Stimulated activated CD8-positive, alpha-beta memory T cell treated with anti-CD3 and anti-CD28 coated beads, Interleukin-7, amount 100 ng/mL, for 48 hours (primary cell): ENCODE measurements at places on chromosomes 5 and 9.

- no peak for DNase-seq
Observed at GRCh38 chr5:113124914-113125313, 148.3 kb downstream of the DCP2 start.

DNA sequence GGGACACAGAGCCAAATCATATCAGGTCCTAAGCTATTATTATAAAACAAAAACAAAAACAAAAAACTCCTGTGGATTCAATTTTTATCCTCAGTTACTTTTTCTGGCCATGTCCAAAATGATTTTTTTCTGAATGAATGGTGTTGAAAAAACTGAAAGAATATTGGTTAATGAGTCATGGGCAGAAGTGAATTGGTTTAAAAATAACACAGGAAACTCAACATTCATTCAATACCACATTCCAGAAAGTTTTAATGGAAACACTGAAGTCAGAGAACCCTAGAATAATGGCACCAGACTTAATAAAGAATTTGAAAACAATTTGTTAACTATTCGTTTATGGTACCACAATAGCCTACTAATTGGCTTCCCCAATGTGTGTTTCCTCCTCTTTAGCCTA lies 102.4 kb upstream of the CDH9 start:
- DNase-seq, result no peak

DNA sequence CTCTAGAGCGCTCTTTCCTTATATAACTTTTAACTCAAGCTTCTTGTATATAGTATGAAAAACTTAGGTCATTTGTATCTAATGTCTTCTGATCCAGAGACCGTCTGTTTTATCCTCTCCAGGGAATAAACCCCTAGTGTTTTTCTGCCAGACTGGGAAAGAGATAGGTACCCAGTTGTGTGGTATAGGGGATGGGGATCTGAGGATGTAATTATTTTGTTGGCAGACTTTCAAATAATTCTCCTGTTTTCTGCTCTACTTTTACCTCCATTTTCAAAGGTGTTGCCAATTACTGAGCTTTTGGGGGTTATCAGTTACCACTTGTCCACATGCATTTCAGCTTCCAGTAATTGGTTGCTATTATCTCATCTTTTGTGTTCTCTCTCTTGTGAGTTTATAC lies 17.9 kb downstream of the CCDC171 start:
- no peak for DNase-seq

DNA sequence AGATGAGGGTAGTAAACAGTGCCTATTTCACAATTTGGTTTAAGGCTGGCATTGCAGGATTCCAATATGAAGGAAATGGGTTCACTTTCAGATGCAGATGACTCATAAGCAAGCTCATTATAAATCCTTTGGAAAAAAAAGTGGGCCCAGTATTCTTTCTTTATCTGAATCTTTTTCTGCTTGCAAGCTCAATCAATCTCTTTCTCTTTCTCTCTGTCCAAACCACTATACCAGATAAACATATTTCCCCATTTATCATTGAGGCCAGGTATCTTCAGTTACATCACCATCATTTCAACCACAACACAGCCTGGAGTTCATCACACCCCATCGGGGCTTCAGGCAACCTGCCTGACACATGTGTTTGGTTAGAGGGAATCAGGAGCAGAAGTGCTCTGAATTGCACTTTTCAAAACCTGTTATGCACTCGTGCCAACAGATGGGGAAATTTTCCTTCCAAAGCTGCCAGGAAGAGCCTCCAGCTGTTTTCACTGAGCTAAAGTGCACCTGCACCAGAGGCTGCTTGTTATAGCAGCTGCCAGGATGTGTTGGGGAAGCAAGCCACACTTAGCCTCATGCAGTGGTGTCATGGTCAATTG lies 30.0 kb upstream of the MAMDC2 start:
- DNase-seq, result no peak

DNA sequence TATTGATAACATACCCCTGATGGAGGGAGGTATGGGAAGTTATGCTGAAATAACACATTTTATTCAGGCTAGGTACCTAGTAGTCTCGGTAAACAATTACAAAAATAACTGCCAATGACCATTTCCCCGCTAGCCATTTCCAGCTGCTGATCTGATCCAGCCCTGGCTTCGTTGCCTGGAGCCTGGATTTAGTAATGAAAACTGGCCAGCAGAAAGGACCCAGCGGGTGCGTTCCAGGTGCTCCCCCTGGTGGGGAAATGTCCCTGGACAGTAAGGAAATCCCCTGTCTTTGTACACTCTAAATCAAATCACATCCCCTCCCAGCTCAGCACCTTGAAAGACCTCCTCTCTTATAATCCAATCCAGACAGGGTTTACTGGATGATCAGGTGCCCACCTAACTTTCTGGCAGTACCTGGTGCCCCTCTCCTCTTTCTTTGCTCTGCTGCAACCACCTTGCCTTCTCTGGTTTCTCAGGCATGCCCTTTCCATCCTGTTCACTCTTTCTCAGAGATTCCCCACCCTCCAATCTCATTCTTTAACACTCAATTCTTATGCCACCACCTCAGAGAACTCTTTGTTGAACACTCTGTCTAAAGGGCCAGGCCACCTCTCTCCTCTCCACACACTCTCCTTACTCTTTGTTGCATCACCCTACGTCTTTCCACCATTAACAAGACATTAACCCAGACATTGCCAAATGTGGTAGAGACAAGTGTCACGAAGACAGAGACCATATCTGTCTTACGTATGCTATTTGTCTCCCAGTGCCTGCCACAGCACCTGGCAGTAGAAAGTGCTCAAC lies 50.1 kb upstream of the SMAD5 start:
- DNase-seq, result peak; percentile 16

DNA sequence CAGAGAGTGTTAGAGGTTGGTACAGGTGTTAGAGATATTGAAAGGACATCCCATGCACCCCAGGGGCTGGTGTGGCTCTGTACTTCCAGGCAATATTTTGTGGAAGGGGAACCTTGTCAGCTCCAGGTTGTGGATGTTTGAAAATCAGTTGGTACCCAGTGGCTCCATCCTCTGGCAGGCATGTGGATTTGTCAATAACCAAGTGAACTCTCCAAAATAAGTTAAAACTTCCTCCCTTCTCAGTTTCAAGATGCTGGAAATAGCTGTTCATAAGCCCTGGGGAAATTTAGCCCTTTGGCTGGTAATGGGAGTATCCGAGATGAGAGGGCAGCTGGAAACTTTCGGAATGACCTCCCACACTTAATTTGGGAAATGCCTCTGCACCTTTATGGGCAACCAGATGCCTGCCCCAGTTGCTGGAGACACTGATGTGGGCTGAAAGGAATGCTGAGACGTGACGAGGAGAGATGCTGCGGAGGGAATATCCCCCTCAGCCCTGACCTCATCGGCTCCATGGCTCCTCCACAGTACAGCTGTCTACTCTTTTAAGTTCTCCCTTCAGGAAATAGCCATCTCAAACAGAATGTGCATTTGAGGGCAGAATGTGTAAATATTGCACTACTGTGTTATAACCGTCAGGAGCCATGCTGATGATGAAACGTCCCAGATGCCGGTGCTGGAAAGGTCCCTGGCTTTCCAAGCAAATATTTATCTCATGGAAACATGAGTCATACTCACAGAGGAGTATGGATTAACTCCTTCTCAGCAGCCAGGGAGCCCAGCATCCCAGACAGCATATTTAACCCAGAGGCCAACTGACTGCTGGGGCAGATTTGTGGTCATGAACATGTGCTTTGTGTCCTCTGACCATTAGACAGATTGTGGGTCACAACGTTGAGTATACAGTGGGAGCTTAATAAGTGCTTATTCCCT lies 29.5 kb downstream of the TGFBI start:
- DNase-seq, result no peak

DNA sequence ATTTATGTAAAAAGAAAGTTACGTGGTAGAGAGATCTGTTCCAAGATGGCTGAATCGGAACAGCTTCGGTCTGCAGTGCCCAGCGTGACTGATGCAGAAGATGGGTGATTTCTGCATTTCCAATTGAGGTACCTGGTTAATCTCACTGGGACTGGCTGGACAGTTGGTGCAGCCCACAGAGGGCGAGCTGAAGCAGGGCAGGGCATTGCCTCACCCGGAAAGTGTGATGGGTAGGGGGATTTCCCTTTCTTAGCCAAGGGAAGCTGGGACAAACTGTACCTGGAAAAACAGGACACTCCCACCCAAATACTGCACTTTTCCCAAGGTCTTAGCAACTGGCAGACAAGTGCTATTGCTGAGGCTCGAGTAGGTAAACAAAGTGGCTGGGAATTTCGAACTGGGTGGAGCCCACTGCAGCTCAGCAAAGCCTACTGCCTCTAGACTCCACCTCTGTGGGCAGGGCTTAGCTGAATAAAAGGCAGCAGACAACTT lies 13.1 kb upstream of the HSD17B4 start:
- DNase-seq, result no peak

GRCh38 chr5:132008163-132008473 lies 3.3 kb downstream of the ACSL6 start:
- DNase-seq, result no peak

DNA sequence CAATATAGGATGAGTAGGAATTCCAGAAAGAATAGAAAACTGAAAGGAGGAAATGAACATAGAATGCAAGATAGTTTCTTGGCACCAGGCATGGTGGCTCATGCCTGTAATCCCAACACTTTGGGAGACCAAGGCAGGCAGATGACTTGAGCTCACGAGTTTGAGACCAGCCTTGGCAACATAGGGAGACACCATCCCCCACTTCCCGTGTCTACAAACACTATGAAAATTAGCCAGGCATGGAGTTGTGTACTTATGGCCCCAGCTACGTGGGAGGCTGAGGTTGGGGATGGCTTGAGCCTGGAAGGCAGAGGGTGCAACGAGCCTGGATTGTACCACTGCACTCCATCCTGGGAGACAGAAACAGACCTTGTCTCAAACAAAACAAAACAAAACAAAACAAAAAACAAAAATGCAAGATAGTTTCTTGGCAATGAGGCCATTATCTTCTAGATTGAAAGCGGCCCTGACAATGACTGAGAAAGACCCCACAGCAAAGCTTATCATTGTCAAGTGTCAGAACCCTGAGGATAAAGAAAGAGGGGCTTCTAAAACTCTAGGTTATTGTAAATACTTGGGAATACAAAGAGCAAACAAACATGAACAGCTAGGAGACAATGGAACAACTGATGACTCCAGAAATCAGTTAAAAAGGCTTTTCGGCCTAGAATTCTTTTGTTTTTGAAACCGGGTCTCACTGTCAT lies 9.2 kb downstream of the SQSTM1 start:
- DNase-seq, result no peak

DNA sequence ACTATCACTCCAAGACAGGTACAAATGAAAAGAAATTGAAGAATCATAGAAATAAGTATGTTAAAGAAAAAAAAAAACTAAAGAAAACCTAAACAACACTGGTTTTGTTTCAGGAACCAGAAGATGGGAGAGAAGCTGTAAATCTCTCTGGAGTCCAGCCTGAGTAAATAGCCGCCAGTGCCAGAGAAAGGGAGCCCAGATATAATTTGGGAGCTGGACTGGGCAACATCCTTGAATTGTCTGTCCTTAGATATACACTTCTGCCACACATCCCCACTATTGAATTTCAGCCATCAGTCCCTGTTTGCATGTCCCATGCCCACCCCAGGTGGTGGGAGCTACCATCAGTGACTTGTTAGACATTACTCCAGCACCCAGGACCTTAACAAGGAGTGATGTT lies 979.6 kb downstream of the DTWD2 start:
- no peak for DNase-seq

- DNase-seq, result no peak
Observed at GRCh38 chr5:446883-447263, 3.9 kb downstream of the EXOC3 start.

DNA sequence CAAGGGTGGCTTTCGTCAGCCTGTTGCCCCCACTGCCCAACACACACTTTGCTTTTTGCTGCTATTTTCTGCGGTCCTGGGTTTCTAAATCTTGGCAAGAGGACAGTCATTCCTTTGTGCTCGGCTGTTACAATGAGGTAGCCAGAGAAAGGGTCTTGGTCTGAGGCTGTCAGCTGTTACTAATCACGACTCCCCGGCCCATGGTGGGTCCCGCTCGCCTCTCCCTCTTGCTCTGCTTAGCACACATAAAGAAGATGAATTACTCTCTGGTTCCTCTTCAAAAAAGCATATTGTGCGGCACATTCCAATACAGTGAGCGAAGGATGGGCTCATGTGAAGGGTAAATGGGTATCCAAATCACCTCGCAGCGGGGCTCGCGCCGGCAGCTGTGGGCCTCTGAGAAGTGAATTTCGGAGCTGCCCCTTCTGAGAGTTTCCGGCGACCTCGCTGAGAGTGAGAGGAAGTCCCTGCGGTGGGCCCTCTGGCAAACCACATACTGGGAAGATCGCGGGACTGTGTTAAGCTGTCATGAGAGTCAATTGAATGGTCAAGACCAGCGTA lies 56.0 kb downstream of the SLC1A3 start:
- DNase-seq, result no peak

- no peak for DNase-seq
Observed at GRCh38 chr5:65426656-65427055, 55.1 kb downstream of the ADAMTS6 start.

GRCh38 chr9:89881431-89881830 lies 276.6 kb downstream of the GADD45G start:
- DNase-seq, result no peak

- DNase-seq, result no peak
Observed at GRCh38 chr5:133996683-133997252, 8.0 kb downstream of the VDAC1 start.

DNA sequence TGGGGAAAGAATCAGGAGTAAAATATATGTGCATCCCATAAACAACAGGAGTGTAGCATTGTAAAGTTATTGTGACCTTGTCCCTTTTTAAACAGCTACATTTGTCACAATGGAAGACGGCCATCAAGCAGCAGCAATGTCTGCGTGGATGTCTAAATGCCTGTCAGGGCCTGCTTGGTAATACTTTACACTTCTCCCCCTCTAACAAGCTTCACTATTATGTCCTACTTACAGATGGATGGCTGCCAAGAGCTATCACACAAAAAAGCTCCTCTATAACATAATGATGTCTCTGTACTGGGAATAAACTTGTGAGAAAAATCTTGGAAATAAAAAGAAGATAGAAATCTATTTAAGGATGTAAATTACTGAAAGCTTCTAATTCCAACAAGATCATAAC lies 213.0 kb downstream of the FBXL17 start:
- DNase-seq, result no peak

DNA sequence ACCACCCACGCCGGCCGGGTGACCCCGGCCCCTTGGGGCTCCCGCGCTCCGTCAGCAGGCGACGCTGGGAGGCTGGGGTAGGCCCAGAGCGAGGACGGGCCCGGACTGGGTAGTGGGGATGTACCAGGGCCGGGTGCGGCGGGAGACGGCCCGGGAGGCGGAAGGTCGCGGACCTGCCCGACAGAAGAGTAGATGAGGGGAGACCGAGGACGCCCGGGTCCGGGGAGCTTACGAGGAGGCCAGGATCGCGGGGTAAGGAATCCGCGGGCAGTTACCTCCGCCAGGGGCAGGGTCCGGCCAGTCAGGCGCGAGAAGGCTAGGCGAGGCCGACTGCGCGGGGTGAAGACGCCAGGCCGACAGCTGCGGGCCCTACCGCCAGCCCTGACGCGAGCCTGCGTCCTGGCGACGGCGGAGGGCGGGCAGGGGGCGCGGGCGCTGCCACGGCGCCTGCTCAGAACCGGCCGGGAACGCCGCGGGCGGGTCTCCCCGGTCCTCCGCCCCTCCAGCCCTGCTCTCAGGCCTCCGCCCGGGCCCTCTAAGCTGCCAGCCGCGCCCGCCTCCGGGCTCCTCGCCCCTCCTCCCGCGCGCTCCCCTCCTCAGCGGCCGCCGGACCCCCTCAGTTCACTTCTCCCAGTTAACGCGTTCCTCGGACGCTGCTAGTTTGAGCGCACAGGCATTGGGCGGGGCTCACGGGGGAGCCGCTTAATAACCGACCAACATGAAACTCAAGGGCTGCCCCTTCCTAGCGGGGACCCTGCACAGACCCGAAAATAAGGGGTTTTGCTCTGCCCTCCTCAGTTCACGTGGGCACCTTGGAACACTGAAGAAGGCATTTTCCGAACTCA lies at the start of gene CPLANE1:
CPLANE1 (minus strand) TSS at position 407 of the 845 bp plus-strand sequence. CDS start 1,678 bp downstream, outside the sequence.
- peak; percentile 41 for DNase-seq
